Activated CD4-positive, CD25-positive, alpha-beta regulatory T cell treated with anti-CD3 and anti-CD28 coated beads, Interleukin-2, amount 50 U/mL, for 72 hours (primary cell): ENCODE measurements at places on chromosomes 1 and 21.

- no peak for DNase-seq
These were observed 66.8 kb downstream of the VPS13D start for GRCh38 chr1:12296623-12297022.

GRCh38 chr1:192565946-192566345 lies 9.6 kb upstream of the RGS1 start:
- DNase-seq: no peak

GRCh38 chr1:6538956-6539355 lies 15.4 kb downstream of the NOL9 start:
- DNase-seq: no peak

DNA sequence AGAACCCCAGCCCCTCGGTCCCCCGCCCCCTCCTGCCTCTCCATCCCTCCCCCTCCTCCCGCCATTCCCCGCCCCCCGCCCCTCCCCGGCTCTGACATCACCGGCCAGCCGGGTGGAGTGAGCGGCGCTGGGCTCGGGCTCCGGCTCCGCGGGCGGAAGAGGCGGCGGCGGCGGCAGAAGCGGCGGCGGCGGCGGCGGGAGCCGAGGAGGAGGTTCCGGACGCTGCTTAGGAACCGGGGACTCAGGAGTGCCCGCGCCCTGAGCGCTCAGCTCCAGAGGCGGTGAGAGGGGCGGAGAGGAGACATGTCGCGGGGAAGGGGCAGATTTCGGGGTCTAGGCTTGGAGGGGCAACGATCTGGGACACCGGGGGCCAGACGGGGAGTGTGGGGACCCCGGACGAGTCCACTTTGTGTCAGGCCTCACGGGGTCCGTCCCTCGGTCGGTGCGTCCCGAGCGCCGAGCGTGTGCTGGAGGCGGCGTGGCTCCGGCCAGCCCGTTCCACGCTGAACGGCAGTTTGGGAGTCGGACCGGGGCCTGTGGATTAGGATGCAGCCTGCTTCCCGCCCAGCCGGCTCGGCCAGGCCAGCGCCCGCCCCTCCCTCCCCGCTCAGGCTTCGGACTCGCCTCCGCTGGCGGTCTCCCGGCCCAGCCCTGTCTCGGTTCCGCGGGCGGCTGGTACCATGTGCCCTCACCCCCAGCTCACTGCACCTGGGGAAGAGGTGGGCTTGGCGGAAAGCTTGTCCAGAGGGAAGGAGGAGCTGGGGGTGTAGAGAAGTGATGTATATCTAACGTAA lies at the start of gene PEA15:
PEA15 (plus strand) TSS at position 143 of the 794 bp plus-strand sequence. CDS start 6,161 bp downstream, outside the sequence.
- peak; percentile 76 for DNase-seq

- DNase-seq: no peak
These were observed 14.8 kb downstream of the HSPG2 start for GRCh38 chr1:21922090-21923013.

GRCh38 chr1:51072651-51073050 lies 29.4 kb upstream of the C1orf185 start:
- no peak for DNase-seq

GRCh38 chr1:61343734-61344420 lies 261.5 kb downstream of the NFIA start:
- DNase-seq: no peak

DNA sequence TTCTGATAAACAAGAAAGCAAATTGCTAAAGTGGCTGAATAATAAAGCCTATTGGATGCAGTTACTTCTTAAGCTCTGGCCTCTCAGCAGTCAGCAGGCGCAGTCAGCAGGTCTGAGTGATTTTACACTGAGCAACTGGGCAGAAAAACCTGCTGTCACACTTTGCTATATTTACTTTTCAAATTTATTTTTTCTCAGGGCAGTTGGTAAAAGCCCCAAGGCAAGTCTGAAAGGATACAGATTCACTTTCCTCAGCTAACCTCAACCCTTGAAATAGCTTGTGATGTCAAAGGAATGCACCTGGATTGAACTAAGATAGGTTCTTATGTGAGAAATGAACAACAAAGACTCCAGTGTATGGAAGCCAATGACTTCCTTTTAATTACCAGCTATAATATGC lies 34.0 kb downstream of the ATP5PF start:
- no peak for DNase-seq

- peak; percentile 50 for DNase-seq
These were observed 867 bp downstream of the PTGFRN start for GRCh38 chr1:116910379-116911187.

DNA sequence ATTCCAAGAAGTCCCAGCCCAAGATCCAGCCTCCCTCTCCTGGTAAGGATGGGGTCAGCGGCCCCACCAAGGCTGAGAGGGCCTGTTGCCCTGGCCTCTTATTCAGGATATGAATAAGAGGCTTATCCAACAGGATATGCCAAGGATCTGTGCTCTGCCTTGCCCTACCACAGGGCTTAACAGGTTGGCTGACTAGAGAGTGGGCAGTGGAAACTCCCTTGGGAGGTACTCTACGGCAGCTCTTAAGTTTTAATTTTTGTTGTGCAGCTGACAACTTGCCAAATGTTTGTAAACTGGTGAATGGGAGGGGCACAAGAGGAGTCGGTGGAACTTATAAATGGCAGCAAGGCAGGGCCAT lies 16.5 kb upstream of the PIGV start:
- no peak for DNase-seq

DNA sequence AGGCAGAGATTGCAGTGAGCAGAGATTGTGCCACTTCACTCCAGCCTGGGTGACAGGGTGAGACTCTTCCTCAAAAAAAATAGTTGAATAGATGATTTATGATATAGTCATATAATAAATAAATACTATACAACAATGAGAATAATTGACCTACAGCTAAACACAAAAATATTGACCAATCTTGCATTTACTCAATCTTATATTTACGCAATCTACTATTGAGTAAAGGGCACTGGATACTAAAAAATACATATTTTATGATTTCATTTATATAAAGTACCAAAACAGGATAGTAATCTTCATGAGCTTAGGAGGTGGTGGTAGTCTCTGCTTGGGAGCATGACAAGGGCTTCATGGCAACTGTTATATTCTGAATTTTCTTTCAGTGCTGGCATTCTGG lies 19.1 kb upstream of the GBP3 start:
- DNase-seq: no peak

DNA sequence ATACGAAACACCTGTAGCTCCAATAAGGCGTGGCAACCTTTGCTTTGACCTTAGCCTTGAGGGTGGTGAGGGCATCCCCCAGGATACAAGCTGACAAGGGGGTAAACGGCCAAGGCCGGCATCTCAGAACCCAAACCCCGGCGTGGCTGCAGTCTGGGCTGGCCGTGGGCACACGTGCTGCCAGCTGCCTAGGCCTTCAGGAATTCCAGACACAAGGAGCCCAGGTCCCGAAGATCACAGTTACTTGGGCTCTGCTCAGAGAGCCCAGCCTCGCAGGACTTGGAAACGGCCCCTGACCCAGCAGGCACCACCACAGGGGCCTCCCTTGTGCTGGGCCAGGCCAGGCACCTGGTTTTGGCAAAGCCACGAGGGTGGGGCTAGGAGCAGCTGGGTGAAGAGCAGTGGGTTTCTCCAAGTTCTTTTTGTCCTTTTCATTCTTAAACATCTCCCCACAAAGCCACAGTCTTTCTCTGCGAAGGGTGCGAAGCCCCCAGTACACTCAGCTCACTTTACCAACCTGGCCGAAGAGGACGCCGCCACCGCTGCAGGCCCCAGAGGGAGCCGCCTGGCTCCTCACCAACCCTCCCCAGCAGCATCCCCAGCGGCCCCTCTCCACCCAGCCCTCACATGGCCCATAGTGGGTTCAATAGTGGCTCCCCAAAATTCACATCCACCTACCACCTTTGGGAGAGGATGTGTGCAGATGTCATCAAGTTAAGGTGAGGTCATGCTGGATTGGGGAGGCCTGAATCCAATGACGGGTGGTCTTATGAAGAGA lies 26.8 kb downstream of the PRDM15 start:
- DNase-seq: no peak

GRCh38 chr1:37305841-37306240 lies 168.5 kb upstream of the ZC3H12A start:
- no peak for DNase-seq

GRCh38 chr1:996851-997712 lies 2.8 kb downstream of the HES4 start:
- DNase-seq: no peak

- no peak for DNase-seq
These were observed 17.4 kb upstream of the ENAH start for GRCh38 chr1:225670356-225670755.

DNA sequence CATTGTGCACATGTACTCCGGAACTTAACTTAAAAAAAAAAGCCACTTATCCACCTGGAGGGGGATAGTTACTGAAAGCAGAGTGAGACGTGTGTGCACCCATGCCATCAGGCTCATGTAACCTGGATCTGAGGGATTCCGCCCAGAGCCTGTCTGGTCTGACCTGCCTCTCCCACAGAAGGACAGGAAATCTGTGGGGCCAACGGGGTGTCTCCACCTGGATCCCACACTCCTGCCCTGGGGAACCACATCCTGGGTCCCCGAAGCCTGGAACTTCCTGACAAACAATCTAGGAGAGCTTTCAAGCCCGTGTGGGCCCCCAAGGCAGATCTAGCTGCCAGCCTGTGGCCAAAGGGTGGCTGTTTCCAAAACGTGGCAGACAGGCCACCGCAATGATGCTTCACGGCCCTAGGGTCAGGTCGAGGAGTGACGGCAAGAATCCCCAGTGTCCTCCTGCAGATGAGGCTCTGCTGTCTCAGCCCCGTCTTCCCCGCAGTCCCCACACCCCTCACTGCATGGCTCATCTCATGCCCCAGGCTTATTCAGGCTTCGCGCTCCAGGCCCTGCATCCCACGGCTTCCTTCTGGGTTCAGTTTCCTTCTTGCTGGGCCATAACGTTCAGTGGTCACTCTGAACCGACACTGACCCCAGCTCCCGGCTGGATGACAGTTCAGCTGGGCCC lies 21.0 kb upstream of the PCBP3 start:
- DNase-seq: peak; percentile 24
